ENCODE measurements at places on chromosomes 6 and 20.

GRCh38 chr6:134400941-134401340 lies 83.0 kb upstream of the SGK1 start:
- DNase-seq = no peak

- DNase-seq = no peak
Measured at GRCh38 chr20:49485563-49485962, 3.1 kb upstream of the KCNB1 start.

- no peak for DNase-seq
Measured at GRCh38 chr6:25717866-25718740, 36.4 kb upstream of the SLC17A4 start.

- DNase-seq = no peak
Measured at GRCh38 chr20:1478566-1478965, 11.9 kb upstream of the NSFL1C start.

DNA sequence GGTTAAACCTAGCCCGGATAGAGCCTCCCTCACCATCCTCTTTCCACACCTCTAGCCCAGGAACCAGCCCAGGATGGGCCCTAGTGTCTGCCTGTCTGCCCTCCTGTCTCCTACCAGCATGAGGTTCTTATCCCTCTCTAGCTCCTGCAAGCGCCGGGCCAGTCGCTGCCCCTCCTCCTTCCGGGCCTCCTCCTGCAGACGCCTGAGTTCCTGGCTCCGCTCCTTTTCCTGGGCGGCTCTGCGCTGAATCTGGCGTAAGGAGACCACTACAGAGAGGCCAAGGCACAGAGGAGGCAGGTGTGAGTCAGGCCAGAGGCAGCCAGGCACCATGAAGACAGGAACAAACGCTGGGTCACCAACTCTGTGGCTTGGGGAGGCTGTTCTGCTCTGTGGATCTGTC lies 4.3 kb upstream of the PSORS1C2 start:
- no peak for DNase-seq

DNA sequence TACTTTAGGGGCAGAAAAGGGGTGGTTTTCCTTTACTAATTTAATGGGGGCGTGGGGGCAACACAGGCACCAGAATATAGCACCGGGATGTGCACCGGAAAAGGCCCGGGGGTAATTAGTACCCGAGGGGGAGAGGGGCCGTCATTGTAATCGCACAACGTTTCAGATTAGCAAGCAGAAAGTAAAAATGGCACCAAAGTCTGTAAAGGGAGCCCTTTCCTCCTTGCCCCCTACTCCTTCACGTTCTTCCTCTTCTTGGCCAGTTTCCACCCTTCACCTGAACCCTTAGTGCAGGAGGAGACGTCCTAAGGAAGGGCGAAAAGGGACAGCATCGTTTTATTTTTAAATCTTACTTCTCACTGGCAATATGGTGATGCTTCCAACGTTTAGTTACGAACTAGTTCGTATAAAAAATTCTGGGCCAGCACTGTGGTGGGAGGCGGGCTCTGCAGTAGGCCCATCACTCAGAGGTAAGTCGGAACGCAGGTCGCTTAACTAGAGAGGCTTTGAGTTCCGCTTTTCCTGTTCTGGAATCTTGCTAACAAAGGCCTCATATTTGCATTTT lies 742 bp upstream of the CEP85L start:
- no peak for DNase-seq
